ENCODE measurements at places on chromosomes 3 and 15.

DNA sequence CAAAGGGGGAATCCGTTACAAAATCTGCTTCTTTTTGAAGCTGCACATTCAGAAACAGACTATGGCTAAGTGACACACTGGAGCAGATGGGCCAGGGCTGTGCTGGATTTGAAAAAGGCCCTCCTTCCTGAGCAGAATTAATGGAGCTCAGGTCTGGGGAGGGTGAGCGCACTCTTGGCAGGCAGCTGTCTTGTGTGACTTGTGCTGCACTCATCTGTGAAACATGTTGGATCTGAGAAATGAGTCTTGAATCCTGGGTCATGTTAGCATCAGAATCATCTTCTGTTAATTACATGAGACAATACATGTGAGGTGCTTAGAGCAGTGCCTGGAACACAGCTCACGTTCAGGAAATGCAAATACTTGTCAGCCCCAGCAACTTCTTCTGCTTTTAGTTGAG lies 219.6 kb downstream of the THSD4 start:
- DNase-seq: no peak

DNA sequence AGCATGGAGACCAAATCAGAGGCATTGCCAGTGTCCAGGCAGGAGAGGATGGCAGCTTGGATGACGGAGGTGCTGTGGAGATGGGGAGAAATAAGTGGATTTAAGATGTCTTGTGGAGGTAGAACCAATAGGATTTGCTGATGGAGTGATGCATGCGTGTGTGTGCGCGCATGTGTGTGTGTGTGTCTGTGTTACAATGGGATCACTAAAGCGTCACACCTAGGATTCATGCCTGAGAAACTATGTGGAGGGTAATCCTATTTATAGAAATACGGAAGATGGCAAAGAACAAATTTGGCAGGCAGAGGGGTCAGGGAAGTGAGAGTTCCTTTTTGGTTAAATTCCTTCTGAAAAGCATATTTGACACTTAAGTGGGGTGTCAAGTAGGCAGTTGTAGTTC lies 64.8 kb upstream of the ARL8B start:
- DNase-seq: no peak

DNA sequence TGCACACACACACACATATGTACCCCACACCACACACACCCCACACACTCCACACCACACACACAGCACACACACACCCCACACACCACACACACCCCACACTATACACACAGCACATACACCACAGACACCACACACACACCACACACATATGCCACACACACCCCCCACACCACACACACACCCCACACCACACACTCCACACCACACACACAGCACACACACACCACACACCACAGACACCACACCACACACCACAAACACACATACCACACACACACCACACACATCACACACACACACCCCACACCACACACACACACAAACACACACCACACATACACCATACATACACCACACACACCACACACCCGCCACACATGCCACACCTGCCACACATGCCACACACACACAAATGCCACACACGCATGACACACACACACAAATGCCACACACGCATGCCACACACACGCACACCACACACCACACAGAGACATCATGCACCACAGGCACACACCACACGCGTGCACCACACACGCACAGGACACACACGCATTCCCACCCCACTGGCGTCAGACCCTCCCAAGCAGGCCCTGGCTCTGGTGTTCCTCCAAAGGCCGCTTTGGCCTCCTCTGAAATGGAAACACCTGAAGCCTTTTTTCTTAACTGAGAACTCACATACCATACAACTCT lies 15.7 kb downstream of the CHST13 start:
- DNase-seq: no peak

GRCh38 chr3:133606902-133607301 lies 33.4 kb downstream of the CDV3 start:
- no peak for DNase-seq

GRCh38 chr3:58184309-58184981 lies 26.3 kb downstream of the DNASE1L3 start:
- no peak for DNase-seq

GRCh38 chr15:70027518-70027917 lies 70.2 kb downstream of the TLE3 start:
- DNase-seq: no peak

DNA sequence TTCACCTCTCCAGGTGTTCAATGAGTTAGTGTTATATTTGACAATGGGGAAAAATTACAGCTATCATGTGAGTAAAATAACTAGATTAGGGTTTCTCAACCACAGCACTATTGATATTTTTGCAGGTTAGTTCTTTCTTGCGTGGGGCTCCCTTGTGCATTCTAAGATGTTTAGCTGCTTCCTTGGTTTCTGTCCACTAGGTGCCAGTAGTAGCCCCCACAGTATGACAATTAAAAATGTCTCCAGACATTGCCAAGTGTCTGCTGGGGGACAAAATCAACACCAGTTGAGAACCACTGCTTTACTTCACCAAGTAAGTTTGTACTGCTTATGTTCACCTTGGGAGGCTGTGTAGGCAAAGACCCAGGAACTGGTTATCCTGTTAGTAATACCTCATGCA lies 618.7 kb downstream of the EDEM1 start:
- no peak for DNase-seq

GRCh38 chr3:110198717-110199587 lies 861.6 kb upstream of the DPPA4 start:
- no peak for DNase-seq

- DNase-seq: no peak
Measured at GRCh38 chr3:165696496-165696895, 140.7 kb downstream of the BCHE start.

GRCh38 chr3:128197855-128198254 lies 44.6 kb downstream of the EEFSEC start:
- DNase-seq: no peak

GRCh38 chr3:20028905-20029331 lies 11.3 kb upstream of the KAT2B start:
- no peak for DNase-seq

DNA sequence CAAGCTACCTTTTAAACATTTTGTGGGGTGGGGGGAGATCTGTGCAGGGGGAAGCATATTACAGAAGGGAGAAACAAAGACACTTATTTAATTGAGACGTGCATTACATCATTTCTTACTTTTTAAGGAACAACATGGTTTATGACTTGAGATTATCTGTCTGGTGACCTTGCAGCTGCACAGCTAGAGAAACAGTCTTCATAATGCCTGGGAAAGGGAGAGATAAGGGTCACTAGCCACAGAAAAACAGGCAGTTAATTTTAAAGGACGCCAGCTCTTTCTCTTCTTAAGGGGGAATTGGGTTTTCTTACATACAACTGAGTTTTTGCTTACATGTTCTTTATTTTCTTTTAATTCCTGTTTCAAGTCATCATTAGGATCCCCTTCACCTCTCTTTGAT lies 147.9 kb downstream of the SST start:
- DNase-seq: no peak

DNA sequence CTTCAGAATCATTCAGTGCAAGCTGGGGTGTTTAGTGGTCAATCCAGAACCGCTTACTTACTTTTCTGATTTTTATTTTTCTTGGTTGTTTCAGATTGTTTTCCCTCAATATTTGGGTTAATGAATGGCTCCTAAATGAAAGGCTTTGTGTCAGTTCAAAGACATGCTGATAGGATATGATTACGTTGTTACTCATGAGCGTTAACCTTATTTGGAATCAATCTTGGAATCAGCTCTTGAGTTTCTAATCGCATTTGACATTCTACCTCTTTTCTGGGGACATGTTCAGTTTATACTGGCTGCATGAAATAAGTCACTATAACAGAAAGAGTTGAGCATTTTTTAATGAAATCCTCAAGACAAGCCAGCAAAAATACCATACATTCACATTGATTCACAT lies 50.2 kb downstream of the ATP11B start:
- no peak for DNase-seq

- no peak for DNase-seq
Measured at GRCh38 chr3:114157321-114157720, 21.5 kb downstream of the DRD3 start.

GRCh38 chr3:52404391-52404790 lies 40.5 kb downstream of the SEMA3G start:
- no peak for DNase-seq

GRCh38 chr3:58837141-58837843 lies 170.7 kb upstream of the FAM3D start:
- DNase-seq: no peak

- DNase-seq: peak; percentile 34
Measured at GRCh38 chr15:101242160-101242998, 9.5 kb downstream of the CHSY1 start.

DNA sequence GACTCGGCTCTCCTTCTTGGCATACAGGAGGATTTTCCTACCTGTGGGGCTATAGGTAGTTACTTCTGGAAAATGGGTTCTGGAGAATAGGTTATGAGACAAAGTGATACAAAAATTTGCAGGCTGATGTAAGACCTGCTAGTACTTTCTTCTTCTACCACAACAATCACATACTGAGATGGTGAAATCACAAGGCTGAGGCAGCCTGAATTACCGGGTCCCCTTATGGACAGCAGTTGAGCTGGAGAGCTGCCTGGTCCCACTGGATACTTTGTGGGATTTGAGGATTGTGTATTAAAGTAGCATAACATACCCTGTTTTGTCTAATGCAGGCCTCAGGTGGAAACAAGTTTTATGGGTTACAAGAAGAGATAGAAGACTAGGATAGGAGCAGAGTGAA lies 86.5 kb upstream of the FAM98B start:
- DNase-seq: no peak

DNA sequence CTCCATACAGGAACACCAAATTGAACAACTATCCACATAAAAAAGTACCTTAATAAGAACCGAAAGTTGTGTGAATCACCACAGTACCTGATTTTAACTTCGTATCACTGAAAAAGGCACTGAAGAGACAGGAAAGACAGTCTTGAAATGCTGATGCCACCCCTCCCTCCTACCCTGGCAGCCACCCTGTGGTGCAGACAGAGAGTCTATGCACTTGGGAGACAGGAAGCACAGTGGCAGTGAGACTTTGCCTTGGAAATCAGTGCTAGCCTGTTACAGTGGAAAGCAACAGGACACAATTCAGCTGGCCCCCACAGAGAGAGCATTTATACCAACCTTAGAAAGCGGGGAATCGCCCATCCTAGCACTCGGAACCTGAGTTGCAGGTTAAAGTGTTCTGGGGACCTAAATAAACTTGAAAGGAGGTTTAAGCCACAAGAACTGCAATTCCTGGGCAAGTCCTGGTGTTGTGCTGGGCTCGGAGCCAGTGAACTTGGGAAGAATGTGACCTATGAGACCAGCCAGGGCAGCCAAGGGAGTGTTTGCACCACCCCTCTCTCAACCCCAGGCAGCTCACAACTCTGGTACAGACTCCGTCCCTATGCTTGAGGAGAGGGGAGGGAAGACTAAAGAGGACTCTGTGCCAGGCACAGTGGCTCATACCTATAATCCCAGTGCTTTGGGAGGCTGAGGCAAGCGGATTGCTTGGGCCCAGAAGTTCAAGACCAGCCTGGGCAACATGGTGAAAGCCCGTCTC lies 240.1 kb downstream of the ISL2 start:
- DNase-seq: no peak

- DNase-seq: no peak
Measured at GRCh38 chr15:93613386-93613785, 524.4 kb upstream of the RGMA start.

GRCh38 chr3:111471831-111472230 lies 70.2 kb upstream of the CD96 start:
- no peak for DNase-seq

DNA sequence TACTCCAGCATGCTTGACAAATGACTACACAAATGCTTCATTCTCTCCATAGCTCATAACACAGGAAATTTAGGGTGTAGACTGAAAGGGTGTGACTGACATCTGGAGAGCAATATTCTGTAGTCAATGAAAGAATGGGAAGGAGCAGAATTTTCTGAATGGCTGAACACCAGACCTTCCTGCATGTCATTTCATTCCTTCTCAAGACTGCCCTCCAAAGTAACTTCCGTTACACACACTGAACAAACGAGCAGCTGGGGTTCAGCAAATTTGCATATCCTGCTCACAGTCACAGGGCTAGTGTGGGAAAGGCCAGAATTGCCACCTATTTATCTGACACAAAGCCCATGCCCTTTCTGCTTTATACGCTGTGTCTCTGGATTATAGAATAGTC lies 325.0 kb upstream of the CFAP20DC start:
- no peak for DNase-seq

GRCh38 chr3:104286645-104287044 lies 1080.1 kb upstream of the ALCAM start:
- DNase-seq: no peak

GRCh38 chr3:38566215-38566528 lies 70.0 kb downstream of the EXOG start:
- DNase-seq: no peak

DNA sequence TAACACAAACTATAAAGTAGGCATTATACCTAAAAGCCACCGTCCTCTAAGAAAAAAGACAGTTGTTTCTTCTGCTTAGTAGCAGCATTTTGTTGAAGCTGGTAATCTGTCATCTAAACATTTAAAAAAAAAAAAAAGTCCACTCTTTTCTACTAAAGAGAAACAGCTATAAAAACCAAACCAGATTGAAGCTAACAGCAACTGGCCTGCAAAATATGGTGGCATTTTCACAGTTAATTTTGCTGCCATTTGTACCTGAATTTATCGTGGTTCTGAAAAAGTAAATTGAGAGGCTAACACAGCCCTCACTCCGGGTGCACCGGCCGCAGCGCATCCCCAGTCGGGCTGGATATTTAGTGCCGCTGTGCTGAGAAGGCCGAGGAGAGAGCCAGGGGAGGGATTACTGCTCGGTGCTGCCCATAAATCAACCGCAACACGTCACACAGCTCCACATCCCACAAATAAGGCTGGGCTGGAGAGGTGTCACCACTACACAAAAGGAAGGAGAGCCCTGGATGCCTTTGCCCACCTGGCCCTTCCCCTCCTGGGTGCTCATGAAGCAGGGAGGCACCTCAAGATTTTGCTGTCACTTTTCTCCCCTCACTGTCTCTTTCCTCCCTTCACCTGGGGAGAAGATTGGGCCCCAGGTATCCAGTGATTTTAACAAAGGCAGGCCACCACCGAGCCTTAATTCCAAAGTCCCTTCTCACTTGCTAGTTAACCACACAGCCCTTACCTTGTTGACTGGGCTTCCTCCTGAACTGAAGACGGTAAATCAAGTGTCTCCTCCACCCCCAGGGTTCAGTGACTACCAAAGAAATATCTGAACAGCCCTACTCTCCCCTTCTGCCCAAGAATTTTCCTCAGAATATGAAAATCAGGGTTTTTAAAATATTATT lies 44.4 kb downstream of the MECOM start:
- DNase-seq: no peak

DNA sequence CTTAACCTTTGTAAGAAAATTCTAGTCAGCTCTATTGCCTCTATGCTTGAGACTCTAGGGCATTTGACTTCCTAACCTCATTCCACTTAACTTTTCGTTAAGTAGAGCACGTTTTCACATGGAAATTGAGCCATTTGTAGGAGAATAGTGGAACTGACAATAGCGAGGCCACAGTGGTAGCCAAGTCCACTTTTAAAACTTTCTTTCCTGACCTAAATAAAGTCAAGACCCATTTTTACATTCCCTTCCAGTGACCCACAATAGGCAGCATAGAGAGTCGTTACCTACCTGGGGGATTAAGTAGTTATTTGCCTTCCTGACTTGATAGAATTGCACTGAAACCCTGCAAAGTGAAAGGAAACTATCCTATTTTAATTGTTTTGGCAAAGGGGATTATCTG lies 386.0 kb upstream of the NECTIN3 start:
- no peak for DNase-seq
